ENCODE measurements at places on chromosomes 11 and 22.

DNA sequence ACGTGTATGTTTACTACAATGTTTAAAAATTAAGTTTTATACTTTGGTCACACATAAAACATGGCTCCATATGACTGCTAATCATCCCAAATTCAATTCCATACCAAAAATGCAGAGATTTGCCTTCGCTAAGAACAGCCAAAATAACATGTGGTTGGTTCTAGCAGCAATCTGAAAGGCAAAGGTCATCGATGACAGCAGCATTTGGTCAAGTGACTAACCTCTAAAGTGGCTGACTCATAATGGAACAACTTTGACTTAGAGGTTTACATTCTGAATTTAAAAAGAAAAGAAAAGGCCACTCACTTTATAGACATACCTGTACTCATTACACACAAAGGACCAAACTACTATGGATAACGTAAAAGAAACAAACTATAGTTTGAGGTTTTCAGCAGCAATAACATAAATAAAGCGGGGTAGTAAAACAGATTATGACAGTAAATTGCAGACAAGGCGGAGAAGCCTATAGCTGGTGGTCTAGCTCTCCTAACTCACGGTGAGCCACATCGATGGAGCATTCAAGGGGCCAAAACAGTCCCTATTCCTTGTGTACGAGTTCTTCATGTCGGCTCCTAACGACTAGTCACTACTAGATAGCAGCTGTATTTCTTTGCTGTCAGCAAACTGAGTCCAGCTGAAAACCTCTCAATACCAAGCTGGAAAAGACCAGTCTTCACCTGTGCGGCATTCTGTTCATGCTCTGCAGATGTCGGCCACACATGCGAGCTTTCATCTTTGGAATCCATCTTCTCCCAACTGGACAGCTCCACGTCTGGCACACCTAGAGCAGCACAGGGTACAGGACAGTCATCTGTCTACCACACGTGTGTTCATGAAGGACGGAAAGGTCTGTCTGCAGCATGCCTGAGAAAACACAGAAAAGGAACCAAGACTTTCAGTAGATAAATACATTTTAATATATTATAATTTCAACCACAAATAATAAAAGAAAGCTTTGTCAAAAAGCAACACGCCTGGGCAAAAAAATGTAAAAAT, 42.1 kb downstream of the PRDM10 start:
- DNase-seq = no peak

DNA sequence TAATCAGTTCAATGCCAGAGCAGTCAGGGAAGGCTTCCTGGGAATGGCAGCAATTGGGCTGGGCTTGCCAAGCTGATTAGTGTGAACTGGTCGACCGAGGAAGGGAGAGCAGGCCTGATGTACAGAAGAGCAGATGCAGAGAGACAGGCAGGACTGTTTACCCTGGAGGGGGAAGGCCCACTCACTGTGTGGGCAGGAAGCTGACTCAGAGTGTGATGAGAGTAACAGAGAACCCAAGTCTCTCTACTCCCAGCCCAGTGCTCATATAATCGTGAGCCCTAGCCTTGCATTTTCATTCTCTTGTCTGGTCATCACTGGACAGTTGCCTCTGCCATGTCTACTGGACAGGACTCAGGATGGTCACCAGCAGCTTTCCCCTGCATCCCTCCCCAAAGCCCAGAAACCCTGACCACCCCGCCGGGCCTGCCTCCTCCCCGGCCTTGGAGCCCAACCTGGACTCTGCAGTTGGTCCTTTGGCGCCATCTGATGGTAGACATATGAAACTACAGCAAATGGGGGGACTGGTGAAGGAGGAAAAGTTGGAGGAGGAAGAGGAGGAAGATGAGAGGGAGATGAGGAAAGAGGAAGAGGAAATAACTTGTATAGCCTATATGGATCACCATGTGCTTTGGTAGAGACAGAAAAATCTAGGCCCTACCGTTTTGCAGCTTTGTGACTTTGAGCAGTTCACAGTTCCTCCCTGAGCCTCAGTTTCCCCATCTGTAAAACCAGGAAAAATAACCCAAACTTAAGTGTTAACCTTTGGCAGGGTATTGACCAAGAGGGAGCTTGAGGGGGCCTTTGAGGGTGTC, 43.4 kb upstream of the PRDM11 start:
- no peak for DNase-seq

DNA sequence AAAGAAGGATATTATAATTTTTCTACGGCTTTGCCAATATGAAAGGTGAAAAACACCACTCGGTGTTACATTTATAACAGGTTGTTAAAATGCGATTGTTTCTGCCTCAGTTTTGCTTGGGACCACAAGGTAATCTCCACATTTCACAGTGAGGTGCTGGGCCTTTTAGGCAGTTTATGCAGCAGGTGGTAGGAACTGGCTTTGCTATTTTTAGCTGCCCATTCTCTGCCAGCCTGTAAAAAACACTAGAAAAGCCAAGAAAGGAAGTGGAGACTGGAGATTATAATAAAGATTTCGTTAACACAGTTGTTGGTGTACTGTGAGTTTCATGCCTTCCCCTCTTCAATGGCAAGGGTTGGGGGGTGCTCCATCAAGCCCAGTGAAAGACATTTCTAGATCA, 8.0 kb upstream of the MRPL16 start:
- no peak for DNase-seq

DNA sequence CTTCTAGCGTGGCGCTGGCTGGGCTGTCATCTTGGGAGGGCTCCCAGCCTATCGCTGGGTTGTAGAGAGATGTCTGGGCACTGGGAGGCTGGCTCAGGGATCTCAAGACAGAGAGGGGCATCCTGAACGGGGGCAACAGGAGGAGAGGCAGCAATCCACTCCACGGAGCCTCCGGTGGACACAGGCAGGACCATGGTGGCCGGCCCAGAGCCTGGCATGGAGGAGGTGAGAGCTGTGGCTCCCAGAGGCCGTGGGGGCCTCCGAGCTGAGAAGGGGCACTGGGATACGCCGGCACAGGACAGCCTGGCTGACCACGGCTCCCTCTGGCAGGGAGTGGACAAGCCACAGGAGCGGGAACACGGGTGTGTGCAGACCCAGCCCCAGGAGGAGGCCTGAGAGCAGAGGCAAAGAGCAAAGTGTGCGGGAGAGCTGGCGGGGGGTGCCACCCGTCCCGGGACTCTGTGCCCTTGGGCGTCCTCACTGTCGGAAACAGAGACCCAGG, 9.1 kb downstream of the MRGPRF start:
- no peak for DNase-seq

GRCh38 chr11:106848526-106848925, 169.8 kb downstream of the GUCY1A2 start:
- no peak for DNase-seq

DNA sequence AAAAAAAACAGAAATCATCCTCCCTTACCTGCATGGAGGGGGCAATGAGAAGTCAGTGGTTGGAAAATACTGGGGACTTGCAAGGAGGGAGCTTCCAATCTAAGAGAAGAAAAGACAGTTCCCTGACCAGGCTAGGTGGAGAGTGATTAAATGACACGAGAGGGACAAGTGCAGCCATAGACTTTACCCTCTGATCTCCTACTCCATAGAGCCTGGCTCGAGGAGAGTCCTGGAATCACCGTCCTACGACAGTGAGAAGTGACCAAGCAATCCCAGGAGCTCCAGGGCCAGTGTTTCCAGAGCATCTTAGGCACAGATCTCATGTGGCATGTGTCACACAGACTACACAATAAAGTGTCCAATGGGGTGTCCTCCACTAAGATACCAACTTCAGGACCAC, 25.7 kb downstream of the MYH9 start:
- no peak for DNase-seq

DNA sequence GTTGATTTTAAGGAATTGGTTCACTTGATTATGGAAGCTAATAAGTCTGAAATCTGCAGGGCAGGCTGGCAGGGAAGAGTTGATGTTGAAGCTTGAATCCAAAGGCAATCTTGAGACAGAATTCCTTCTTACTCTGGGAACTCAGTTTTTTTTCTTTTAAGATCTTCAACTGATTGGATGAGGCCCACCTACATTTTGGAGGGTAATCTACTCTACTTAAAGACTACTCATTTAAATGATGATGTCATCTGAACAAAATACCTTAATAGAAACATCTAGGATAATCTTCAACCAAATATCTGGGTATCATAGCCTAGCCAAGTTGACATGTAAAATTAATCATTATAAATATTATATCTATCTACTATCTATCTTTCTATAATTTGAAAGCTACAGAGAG, 163.2 kb downstream of the PGR start:
- DNase-seq = no peak

- peak; percentile 43 for DNase-seq
Observed at GRCh38 chr11:2074266-2074825, 64.8 kb downstream of the IGF2 start.

DNA sequence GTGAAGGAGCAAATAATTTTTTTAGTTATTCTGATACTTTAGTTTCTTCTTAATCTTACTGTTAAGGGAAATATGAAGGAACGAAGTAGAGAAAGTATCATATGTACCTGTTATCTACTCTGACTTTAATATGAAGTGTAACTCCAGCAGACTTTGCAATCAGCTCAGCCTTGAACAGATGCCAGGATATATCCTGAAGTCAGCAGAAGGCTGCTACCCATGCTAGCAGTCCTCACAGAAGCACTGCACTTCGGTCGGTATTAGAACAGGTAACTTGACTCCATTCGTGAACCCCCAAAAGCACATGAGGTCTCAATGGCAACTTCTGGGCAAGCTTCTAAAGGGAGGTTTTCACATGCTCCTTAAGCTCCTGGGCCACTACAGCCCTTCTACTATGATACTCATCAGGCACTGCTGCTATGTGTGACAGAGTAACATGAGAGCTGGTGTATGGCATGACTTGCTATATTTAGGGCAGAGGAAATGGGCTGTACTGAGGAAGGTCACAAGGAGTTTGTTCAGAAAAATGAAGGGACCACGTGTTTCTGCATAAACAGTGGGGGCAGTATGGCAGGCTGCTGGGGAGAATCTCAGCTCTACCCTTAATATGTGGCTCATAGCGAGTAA, 344.1 kb downstream of the SOX6 start:
- no peak for DNase-seq

GRCh38 chr22:45878901-45879551, 97.9 kb downstream of the WNT7B start:
- DNase-seq = peak; percentile 48

GRCh38 chr11:117492578-117493251, 165.1 kb downstream of the CEP164 start:
- DNase-seq = no peak

DNA sequence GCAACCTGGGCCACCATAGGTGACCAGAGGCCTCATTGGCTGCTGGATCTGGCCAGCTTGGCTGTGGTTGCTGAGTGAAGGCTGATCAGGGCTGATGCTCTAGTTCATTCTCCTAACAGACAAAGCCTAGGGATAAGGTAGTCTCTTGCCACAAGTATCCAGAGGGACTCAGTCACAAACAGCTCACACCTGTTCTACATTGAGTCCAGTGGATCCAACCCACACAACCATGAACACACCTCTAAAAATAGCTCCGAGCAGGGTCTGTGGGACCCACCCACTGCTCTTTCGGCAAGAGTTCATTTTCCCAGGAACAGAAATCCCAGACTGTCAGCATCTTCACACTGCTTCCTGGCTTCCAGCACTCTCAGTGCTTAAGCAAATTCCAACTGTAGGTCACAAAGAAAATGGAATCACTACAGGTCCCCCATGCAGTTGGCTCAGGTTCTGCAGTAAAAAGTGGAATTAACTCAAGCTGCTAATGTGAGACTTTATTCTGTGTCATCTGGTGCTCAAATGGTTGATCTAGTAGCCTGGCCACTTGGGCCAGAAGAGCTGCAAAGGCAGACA, 67.3 kb downstream of the PPFIBP2 start:
- no peak for DNase-seq

DNA sequence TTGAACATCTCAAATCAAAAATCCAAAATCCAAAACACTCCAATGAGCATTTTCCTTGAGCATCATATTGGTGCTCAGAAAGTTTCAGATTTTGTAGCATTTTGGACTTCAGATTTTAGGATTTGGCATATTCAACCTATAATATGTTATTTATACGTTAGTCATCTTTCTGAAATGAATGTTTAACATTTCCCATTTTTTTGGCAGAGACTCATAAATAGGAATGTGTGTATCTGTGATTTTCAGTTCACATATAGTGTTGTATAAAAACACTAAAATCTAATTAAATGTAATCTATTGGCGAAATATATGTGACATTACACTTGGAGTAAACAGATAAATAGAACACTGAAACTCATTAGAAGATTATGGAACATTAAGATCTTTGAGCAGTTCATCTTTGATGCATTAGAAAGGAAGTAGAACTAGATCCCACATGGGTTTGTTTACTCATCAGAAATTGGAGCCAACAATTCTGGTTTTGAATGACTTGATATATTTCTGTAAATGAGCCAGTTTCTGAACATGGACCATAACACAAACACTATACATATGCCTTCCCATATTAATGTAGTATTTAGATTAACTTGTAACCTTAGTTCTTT, 153.1 kb downstream of the UVRAG start:
- DNase-seq = no peak

DNA sequence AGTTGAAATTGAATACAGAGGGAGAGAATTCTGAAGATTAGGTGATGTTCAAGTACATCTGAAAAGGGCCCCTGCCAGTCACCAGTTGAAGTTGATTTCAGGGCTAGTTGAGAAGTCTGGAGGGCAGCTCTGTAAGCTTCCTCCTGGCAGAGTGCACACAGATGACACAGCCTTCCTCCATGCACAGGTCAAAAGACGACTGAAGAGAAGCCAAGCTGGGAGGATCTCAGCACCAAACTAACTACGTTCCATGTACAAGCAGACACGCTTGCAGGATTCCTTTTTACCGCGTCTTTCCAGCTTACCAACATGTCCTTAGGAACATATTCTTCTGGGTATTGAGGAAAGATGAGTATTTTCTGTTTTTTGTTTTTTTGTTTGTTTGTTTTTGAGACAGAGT, 7.9 kb downstream of the BARX2 start:
- DNase-seq = no peak

DNA sequence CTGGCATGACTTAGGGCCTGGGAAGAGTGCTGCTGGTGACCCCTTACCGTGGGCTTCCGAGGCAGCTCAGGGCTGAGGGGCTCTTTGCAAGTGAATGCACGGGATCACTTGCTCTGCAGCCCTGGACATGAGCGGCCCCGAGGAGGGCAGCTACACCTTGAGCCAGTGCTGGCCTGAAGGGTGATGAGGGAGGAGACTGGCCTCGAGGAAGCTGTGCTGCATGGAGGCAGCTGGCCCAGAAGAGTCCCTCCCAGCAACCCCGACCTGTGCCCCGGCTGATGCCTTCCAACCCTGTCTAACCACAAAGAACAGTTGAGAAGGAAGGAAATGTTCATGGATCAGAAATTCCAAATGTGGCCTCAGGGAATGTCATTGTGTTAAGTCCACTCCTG, 45.2 kb downstream of the TBX1 start:
- DNase-seq = no peak

Data from breast epithelium (tissue), 4 donors.